Tibial artery (tissue), 4 donors: ENCODE measurements at places on chromosomes 2 and 18.

DNA sequence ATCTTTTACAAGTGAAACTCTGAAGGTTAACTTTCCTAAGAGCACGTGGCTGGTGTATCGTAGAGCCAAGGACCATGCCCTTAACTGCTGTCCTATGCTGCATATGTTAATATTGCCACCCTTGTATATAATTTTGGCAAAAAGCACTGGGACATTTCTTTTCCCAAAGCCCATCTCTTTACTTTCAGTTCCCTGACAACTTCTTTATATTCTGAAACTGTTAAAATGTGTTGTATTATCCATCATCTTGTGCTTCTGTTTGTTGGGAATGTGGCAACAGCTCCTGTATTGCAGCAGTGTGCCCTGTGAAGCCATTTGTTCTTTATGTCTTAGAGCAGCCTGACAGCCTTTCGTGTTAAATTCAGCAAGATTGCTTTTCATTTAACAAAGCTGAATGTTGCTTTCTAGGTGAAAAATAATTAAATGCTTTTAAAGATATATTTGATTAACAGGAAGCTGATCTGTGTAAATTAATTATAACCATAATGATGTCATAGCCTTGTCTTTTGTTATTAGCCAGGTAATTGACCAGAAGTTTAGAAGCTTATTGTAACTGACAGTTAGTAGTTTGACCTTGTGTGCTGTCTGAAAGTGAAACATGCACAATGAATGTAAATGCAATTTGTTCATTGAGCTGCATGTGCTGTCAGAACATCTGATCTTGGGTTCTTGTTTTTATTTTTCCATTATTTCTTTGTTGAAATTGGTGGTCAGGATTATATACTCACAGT lies 9.7 kb downstream of the RHBDD1 start:
- no peak overlapping the region for H3K27ac ChIP-seq
- H3K27me3 ChIP-seq = no peaks in the 10 kb centered on the region
- H3K4me1 ChIP-seq = no peaks in the 10 kb centered on the region
- H3K36me3 ChIP-seq = no peaks in the 10 kb centered on the region

GRCh38 chr2:85854166-85854509 lies 34.7 kb downstream of the ST3GAL5 start:
- H3K4me3 ChIP-seq = no peak overlapping the region
- no peaks in the 10 kb centered on the region for H3K4me1 ChIP-seq
- no peak for DNase-seq
- no peaks in the 10 kb centered on the region for H3K27me3 ChIP-seq
- H3K27ac ChIP-seq = no peak overlapping the region

- DNase-seq = no peak
- no peak overlapping the region for H3K4me3 ChIP-seq
- no peaks in the 10 kb centered on the region for H3K36me3 ChIP-seq
Measured at GRCh38 chr2:428591-428990, 140.7 kb upstream of the ALKAL2 start.

GRCh38 chr2:238706163-238706562 lies 141.7 kb upstream of the TWIST2 start:
- H3K27me3 ChIP-seq = no peaks in the 10 kb centered on the region
- no peak for DNase-seq
- H3K4me3 ChIP-seq = no peak overlapping the region
- H3K27ac ChIP-seq = no peak overlapping the region

DNA sequence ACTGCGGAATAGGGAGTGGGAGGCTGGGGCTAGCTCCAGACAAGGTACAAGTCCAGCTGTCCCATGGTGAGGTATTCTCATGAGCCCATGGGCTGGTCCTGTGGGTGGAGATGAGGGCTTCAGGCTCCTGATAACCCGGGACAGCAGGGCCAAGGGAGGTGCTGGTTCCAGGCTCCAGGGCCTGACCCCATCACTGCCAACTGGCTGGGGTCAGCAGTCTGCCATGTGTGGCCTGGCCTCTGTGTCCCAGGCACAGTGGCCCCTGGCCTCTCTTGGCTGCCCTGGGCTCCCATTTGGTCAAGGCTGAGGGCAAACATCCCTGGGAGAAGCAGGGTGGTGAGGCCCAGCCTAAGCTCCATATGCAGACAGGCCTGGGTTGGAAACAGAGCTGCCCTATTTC lies 966 bp upstream of the OXER1 start:
- no peak overlapping the region for H3K27ac ChIP-seq
- H3K4me3 ChIP-seq = no peak overlapping the region
- DNase-seq = no peak
- no peaks in the 10 kb centered on the region for H3K27me3 ChIP-seq

DNA sequence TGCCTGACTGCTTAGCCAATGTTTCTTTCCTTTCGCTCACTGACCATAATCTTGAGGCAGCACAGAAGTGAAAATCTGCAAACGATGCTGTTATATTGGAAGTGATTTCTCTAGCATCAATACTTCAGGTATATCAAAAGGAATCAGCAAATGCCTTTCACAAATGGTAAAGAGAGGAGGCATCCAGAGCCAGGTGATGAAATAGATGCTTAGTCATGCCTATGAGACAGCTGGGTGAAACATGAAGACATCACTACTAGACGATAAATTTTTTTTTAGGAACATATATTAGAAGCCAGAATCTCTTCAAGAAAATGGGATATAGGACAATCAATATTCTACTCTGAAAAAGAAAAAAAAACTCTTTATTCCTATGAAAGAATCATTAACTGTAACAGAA lies 249.2 kb upstream of the SLC39A10 start:
- no peaks in the 10 kb centered on the region for H3K4me1 ChIP-seq
- H3K27ac ChIP-seq = no peak overlapping the region
- DNase-seq = no peak
- no peaks in the 10 kb centered on the region for H3K27me3 ChIP-seq

- no peaks in the 10 kb centered on the region for H3K36me3 ChIP-seq
- no peak for DNase-seq
- no peak overlapping the region for H3K27ac ChIP-seq
- H3K4me1 ChIP-seq = no peaks in the 10 kb centered on the region
- H3K27me3 ChIP-seq = no peaks in the 10 kb centered on the region
Measured at GRCh38 chr18:14947482-14948162, 199.7 kb downstream of the ANKRD30B start.

- peaks cover 11% of the 10 kb centered on the region for H3K4me1 ChIP-seq
- no peak overlapping the region for H3K4me3 ChIP-seq
- no peaks in the 10 kb centered on the region for H3K36me3 ChIP-seq
- H3K27me3 ChIP-seq = no peaks in the 10 kb centered on the region
- no peak for DNase-seq
- H3K27ac ChIP-seq = no peak overlapping the region
Measured at GRCh38 chr2:219916726-219917440, 289.5 kb downstream of the SLC4A3 start.
